CD4-positive, alpha-beta T cell treated with Interleukin-17A for 1 hour (primary cell): ENCODE measurements at places on chromosomes 4 and X.

DNA sequence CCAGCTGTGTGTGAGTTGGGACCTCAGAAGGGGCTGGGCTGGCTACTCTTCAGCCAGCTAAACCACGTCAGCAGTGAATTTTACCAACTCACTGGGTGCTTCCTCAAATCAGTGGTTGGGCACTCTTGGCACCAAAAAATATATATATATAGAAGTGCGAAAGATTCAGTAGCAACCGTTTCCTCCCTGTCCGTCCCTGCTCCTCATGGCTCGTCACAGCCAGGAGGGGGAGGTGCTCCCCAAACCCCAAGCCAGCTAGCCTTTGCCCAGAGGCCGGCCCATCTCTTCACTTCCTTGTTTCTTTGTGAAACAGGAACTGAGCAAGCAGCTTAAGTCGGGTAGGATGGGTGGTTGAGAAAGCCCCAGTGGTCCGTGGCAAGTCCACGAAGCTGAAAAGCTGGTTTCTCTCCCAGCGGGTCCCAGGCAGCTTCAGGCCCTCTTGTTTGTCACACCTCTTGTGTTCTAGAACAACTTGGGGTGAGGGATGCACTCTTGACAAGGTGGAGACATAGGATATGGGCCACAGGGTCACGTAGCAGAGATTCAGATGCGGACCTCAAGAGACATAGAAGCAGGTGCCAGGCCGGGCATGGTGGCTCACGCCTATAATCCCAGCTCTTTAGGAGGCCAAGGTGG is 6.8 kb upstream of the SASH3 start:
- peak; percentile 68 for DNase-seq

- peak; percentile 55 for DNase-seq
These were observed 3.7 kb upstream of the BEX4 start for GRCh38 chrX:103211012-103211715.

GRCh38 chr4:137559801-137560200 is 27.5 kb upstream of the PCDH18 start:
- DNase-seq: no peak

GRCh38 chr4:163165217-163166017 is 1.3 kb downstream of the NAF1 start:
- peak; percentile 9 for DNase-seq

DNA sequence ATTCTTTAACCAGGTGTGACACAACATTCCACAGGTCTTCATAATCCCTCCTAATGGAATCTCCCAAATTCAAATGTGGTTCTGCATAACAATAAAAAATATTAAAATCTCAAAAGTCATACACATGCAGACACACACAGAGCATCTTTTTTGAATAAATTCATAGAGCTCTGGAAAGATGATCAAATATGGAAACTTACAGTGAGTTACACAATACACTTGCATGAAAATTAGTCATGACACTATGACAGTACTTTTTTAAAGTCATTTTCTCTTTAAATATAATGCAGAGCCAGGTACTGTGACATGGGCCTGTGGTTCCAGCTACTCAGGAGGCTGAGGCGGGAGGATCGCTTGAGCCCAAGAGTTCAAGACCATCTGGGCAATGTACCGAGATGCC is 38.9 kb downstream of the DDX60L start:
- DNase-seq: no peak

GRCh38 chrX:131762802-131763234 is 218.9 kb downstream of the OR13H1 start:
- DNase-seq: no peak
